ENCODE measurements at places on chromosomes 5 and 9.

GRCh38 chr5:32642276-32643002, 57.1 kb downstream of the SUB1 start:
- ATAC-seq: no peak
- H3K4me1 ChIP-seq: no peaks in the 10 kb centered on the region
- no peak overlapping the region for H3K27ac ChIP-seq
- H3K27me3 ChIP-seq: no peaks in the 10 kb centered on the region
- H3K36me3 ChIP-seq: no peaks in the 10 kb centered on the region

GRCh38 chr5:24899180-24899579, 254.4 kb upstream of the CDH10 start:
- no peaks in the 10 kb centered on the region for H3K36me3 ChIP-seq
- H3K27me3 ChIP-seq: no peaks in the 10 kb centered on the region
- ATAC-seq: no peak
- H3K4me1 ChIP-seq: no peaks in the 10 kb centered on the region
- no peak overlapping the region for H3K4me3 ChIP-seq

- H3K27me3 ChIP-seq: no peaks in the 10 kb centered on the region
- no peak overlapping the region for H3K27ac ChIP-seq
- H3K4me3 ChIP-seq: no peak overlapping the region
- ATAC-seq: no peak
- H3K36me3 ChIP-seq: no peaks in the 10 kb centered on the region
Observed at GRCh38 chr5:103475629-103476240, 86.9 kb downstream of the NUDT12 start.

DNA sequence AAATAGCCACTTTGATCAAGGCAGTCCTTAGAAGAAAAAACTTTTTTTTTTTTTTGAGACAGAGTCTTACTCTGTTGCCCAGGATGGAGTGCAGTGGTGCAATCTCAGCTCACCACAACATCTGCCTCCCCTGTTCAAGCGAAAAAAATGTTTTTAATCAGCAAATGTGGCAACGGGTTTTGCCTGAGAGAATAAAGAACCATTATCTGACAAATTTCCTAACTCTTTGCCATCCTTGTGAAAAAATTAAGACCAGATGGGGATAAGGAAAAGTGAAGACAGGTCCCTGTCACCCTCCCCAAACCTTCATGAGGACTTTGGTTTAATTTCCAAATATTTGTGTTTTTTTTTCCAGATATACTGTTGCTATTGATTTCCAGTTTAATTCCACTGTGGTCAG, 107.3 kb upstream of the SPOCK1 start:
- ATAC-seq: no peak
- no peaks in the 10 kb centered on the region for H3K36me3 ChIP-seq

DNA sequence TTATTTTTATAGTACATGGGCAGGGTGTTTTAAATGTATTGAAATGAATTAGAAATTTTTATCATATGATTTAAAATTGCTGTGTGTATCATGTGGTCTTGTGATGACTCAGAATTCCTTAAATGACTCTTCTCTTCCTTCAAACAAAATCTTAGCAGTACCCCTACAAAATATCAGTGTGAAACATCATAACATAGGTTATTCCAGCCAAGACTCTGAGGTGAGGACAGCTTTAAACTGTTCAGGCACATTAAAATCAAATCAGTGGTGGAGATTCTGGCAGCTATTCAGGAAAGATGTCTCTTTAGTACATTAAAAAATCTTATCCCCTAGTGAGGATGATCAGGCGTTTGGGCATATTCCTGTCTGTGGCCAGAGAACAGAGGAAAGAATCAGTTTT, 174.0 kb downstream of the MAN2A1 start:
- H3K36me3 ChIP-seq: peaks cover 64% of the 10 kb centered on the region
- H3K27me3 ChIP-seq: no peaks in the 10 kb centered on the region
